IMR-90 (cell line): ENCODE measurements at places on chromosomes 1 and 21. TPM values are rescaled to one million over a fixed set of nuclear protein-coding genes. Genes with fewer than 3 reads are reported as not detected.

The LCE2A gene
- total RNA-seq, result not detected in 2 replicates

The FAAH gene
- under 0.01 TPM in 1 of 2 replicates, not detected in the other for total RNA-seq

The KCNE2 gene
- not detected in 2 replicates for total RNA-seq

The GBP6 gene
- not detected in 2 replicates for total RNA-seq

The KRTAP10-10 gene
- total RNA-seq, result not detected in 2 replicates

The TYW3 gene
- total RNA-seq, result 16.5 and 23.9 TPM in 2 replicates

The C8A gene
- total RNA-seq, result not detected in 2 replicates

The OR6N1 gene
- total RNA-seq, result not detected in 2 replicates

GRCh38 chr1:1345384-1345783, 3.8 kb downstream of the DVL1 start:
- no peak for DNase-seq

DNA sequence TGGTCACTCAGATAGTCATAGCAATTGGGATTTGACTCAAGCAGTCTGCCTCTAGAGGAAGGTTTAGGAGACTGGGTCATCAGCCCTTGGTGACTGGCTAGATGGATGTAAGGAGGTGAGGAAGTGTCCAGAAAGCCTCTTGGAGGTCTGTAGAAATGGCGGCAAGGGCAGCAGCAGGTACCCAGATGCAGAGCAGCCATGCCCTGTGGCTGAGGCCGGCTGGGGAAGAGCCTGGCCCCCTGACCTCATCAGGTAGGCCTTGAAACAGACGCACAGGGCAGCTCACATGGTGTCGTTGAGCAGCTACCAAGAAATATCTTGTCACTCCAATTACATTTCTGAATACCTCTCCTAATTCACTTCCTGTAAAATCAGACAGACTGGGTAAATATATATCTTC, 98.2 kb downstream of the DMRTB1 start:
- no peak for DNase-seq

DNA sequence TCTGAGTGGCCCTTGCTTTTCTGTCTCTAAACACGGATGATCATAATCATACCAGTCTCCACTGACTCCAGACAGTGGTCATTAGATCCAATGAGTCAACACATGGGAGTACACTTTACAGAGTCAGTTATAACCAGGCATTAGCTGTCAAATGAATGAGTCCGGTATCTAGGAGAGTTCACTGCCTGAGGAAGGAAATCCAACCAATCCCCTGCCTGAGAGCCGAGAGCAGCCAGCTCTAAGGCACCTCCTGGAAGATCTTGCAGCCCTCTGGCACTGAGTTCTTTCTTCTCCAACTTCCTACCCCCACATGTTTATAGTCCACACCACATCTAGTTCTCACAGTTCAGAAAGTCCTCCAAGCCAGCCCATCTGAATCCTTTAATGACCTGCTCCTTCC, 29.4 kb upstream of the RBM15 start:
- peak; percentile 91 for DNase-seq

- no peak for DNase-seq
Observed at GRCh38 chr1:47399846-47400155, 16.3 kb upstream of the FOXE3 start.
